Pancreas (tissue), 10 donors: ENCODE measurements at places on chromosomes 3 and 15. TPM values are rescaled to one million over a fixed set of nuclear protein-coding genes. Genes with fewer than 3 reads are reported as not detected.

The CAPN7 gene
- polyA plus RNA-seq, result 7.1 TPM

The CCRL2 gene
- polyA plus RNA-seq, result 0.75 TPM

The CEP63 gene
- 15.5 TPM for polyA plus RNA-seq

The AMIGO3 gene
- polyA plus RNA-seq, result 4.0 TPM

The PARP15 gene
- 0.80 TPM for polyA plus RNA-seq

The OIP5 gene
- polyA plus RNA-seq, result 0.56 TPM

The MUSTN1 gene
- 35.2 TPM for polyA plus RNA-seq

The CCDC14 gene
- 30.7 TPM for polyA plus RNA-seq

The PLA2G4F gene
- 0.23 TPM for polyA plus RNA-seq

The SOX2 gene
- polyA plus RNA-seq, result 0.04 TPM

The DET1 gene
- polyA plus RNA-seq, result 3.1 TPM

The GOLGA6D gene
- polyA plus RNA-seq, result not detected

The PRRT3 gene
- 2.5 TPM for polyA plus RNA-seq

The MESP2 gene
- not detected for polyA plus RNA-seq

The NANOGP8 gene
- not detected for polyA plus RNA-seq

The KCNMB3 gene
- 7.8 TPM for polyA plus RNA-seq

The FETUB gene
- not detected for polyA plus RNA-seq

The ZMYND10 gene
- polyA plus RNA-seq, result 8.3 TPM

The ANKUB1 gene
- not detected for polyA plus RNA-seq
